Cerebellum (tissue), 4 donors: ENCODE measurements at places on chromosomes 3 and 15. TPM values are rescaled to one million over a fixed set of nuclear protein-coding genes. Genes with fewer than 3 reads are reported as not detected.

The ETV5 gene
- 44.8 TPM for total RNA-seq

The SHF gene
- total RNA-seq = 82.7 TPM

The SPTSSB gene
- 8.3 TPM for total RNA-seq

The ALAS1 gene
- total RNA-seq = 34.6 TPM

The TICRR gene
- 5.7 TPM for total RNA-seq

The CHST13 gene
- not detected for total RNA-seq

The FBXO40 gene
- total RNA-seq = not detected

The LDHAL6B gene
- not detected for total RNA-seq

The LOXL1 gene
- 5.5 TPM for total RNA-seq
